ENCODE measurements at places on chromosomes 3 and 15. TPM values are rescaled to one million over a fixed set of nuclear protein-coding genes. Genes with fewer than 3 reads are reported as not detected.

DNA sequence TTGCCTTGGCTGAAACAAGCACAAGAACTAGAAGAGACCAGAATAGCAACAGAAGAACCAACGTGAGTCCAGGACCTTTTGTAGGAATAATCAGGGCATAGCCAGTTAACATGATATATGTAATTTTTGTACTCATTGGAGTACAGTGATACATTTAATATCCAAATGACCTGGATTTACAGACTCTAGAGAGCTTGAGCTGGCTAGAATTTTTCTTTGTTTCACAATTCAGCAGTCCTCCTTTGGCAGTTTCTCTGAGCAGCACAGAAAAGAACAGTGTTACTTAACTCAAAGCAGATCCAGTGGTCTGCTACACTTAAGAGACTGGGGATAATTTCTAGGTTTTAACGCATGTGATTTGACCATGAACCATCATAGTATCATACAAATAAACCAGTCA, 245.7 kb downstream of the ADAMTSL3 start:
- no peaks in the 10 kb centered on the region for H3K4me1 ChIP-seq
- no peaks in the 10 kb centered on the region for H3K27me3 ChIP-seq
- H3K4me3 ChIP-seq = no peak overlapping the region
- DNase-seq = no peak
- no peaks in the 10 kb centered on the region for H3K36me3 ChIP-seq

- H3K4me3 ChIP-seq = no peak overlapping the region
- no peak overlapping the region for H3K27ac ChIP-seq
- H3K36me3 ChIP-seq = no peaks in the 10 kb centered on the region
- no peaks in the 10 kb centered on the region for H3K4me1 ChIP-seq
- H3K27me3 ChIP-seq = no peaks in the 10 kb centered on the region
Measured at GRCh38 chr3:43468133-43468532, 153.7 kb downstream of the ANO10 start.

- no peaks in the 10 kb centered on the region for H3K4me1 ChIP-seq
- H3K36me3 ChIP-seq = no peaks in the 10 kb centered on the region
- no peak overlapping the region for H3K4me3 ChIP-seq
- no peaks in the 10 kb centered on the region for H3K27me3 ChIP-seq
- no peak overlapping the region for H3K27ac ChIP-seq
Measured at GRCh38 chr3:196604548-196604947, 34.9 kb upstream of the NRROS start.

- H3K4me3 ChIP-seq = peak within 1 kb of the TSS; percentile 95
- no peaks in the 10 kb centered on the region for H3K36me3 ChIP-seq
- H3K4me1 ChIP-seq = peaks cover 51% of the 10 kb centered on the region
Measured at GRCh38 chr3:44976002-44976815, at the start of the genes EXOSC7 and ZDHHC3. EXOSC7 (plus strand) TSS chr3:44976244; CDS start chr3:44976278, 34 bp downstream. ZDHHC3 (minus strand) TSS chr3:44976174; CDS start chr3:44959436, 16,738 bp downstream.

- no peak overlapping the region for H3K4me3 ChIP-seq
- H3K27me3 ChIP-seq = no peaks in the 10 kb centered on the region
- no peaks in the 10 kb centered on the region for H3K4me1 ChIP-seq
- H3K36me3 ChIP-seq = no peaks in the 10 kb centered on the region
Measured at GRCh38 chr3:131067983-131068382, 41.3 kb downstream of the NEK11 start.

DNA sequence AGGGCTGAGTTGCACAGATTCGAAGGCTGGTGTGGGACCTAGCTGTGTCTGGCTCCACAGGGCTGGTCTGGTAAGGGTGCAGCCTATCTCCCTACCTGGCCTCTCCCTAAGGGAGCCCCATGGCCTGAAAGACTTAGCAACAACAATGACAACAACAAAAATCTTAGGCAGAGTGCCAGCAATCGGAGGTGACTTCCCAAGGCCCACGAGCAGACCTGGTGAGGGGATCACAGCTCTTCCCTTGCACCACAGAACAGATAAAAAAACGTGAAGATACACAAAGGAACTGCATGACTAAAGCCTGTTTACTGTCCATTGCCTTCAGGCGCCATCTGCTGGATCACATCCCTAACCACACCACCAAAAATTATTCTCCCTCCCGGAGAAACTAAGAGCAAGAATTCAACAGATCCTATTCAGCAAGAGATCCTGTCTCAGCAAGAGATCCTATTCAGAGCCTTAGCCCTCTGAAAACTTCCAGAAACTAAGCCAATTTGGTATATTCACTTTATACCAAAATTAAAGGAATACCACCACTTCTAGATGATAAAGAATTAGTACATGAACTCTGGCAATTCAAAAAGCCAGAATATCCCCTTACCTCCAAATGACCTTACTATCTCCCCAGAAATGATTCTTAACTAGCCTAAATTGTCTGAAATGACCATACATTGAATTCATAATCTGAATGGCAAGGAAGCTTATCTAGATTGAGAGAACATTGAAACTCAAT, 24.1 kb upstream of the OR5K4 start:
- no peak overlapping the region for H3K27ac ChIP-seq
- DNase-seq = no peak
- peaks cover 5% of the 10 kb centered on the region for H3K27me3 ChIP-seq

- peaks cover 6% of the 10 kb centered on the region for H3K4me1 ChIP-seq
- H3K27me3 ChIP-seq = no peaks in the 10 kb centered on the region
- peak; percentile 57 for DNase-seq
- H3K36me3 ChIP-seq = no peaks in the 10 kb centered on the region
- no peak overlapping the region for H3K4me3 ChIP-seq
Measured at GRCh38 chr15:79989682-79990081, 18.7 kb upstream of the BCL2A1 start.

DNA sequence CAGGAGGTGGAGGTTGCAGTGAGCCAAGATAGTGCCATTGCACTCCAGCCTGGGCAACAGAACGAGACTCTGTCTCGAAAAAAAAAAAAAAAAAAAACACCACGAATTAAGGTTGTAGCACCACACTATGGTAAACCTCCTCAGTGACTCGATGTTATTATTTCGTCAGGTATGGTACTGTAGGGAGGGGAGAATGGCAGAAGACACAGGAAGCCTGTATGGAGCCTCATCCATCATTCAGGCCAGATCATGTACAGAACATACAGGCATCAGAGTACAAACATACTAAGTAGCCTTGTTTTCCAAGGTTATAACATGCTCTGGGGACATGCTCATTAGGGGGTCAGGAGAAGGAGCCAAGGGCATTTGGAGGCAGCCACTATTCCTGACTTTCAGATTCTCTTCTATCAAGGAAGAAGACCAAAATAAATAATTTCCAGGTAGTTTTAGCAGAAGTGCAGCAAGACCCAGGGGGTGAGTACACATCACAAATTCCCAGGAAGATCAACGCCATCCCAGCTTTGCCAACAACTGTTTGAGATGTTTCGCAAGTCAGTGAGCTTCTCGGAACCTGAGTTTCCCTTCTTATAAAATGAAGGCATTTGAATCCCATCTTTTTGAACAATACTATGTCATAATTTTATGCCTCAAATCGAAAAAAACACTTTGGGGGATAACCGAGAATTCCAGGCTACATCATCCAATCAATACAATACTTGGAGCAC, 79.8 kb downstream of the FOXP1 start:
- no peak overlapping the region for H3K27ac ChIP-seq
- H3K4me3 ChIP-seq = no peak overlapping the region
- no peaks in the 10 kb centered on the region for H3K4me1 ChIP-seq
- H3K36me3 ChIP-seq = no peaks in the 10 kb centered on the region
- H3K27me3 ChIP-seq = no peaks in the 10 kb centered on the region
- DNase-seq = no peak

- no peak overlapping the region for H3K4me3 ChIP-seq
- H3K4me1 ChIP-seq = no peaks in the 10 kb centered on the region
- H3K27me3 ChIP-seq = no peaks in the 10 kb centered on the region
- no peaks in the 10 kb centered on the region for H3K36me3 ChIP-seq
- no peak for DNase-seq
- no peak overlapping the region for H3K27ac ChIP-seq
Measured at GRCh38 chr3:192433704-192434103, 293.6 kb downstream of the FGF12 start.

The CASR gene
- not detected for total RNA-seq

The CLEC3B gene
- total RNA-seq = 217 TPM

The BTLA gene
- 0.86 TPM for total RNA-seq

The SPATA12 gene
- 0.15 TPM for total RNA-seq

All from lower lobe of right lung (tissue), 2 donors.